ENCODE measurements at places on chromosomes 5 and 9.

GRCh38 chr5:33549982-33550567 is 109.3 kb downstream of the TARS1 start:
- no peak for DNase-seq

DNA sequence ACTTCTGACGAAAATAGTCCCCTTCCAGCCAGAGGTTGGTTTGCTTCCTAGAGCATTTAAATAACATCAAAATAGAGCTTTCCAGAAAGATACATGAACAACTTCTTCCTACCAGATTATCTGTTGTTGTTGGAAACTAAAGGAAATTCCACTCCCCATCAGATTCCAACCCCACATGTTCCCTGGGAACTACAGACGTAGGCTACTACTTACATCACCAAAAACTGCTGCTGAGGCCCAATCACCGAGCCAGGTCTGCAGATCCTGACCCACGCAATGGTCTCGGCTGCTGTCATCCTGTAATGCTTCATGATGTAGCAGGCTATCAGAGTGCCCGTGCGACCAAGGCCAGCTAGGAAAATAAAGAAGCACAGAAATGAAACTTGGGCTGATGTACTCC is 73.4 kb downstream of the HABP4 start:
- DNase-seq, result no peak

GRCh38 chr5:164727012-164727411 is 1221.6 kb downstream of the MAT2B start:
- no peak for DNase-seq

GRCh38 chr9:92963831-92964606 is 16.7 kb downstream of the FGD3 start:
- DNase-seq, result no peak

- DNase-seq, result peak; percentile 23
These were observed 751.1 kb downstream of the TLR4 start for GRCh38 chr9:118455259-118455658.

DNA sequence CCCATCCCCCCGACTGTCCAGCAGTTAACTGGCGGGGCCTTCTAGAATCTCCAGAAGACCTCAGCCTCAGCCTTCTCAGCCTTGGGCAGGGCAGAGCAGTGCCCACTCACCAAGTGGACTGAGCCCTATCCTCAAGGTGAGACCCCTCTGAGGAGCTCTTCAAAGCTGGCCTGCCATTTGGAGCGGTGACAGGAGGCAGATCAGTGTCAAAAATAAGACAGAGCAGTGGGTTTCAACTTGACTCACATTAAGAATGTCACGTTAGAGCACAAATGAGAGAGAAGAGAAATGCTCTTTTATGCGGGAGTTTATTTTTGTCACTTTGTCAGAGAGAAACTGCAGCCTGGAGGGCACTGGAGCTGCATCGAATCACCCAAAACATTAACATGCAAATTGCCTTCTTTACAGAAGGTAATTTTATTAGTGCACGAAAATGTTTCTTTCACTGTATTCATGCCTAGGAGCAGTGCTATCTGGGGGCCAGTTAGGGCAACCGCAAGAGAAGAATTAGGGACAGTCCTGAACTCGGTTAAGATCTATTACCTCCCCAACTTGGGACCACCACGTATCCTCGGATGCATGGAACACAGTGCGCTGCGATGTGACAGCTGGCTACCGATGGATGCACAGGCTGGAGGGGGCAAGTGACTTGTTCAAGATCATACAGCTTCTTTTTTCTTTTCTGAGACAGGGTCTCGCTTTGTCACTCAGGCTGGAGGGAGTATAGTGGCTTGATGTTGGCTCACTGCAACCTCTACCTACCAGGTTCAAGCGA is 188.5 kb downstream of the DAB2IP start:
- DNase-seq, result no peak

DNA sequence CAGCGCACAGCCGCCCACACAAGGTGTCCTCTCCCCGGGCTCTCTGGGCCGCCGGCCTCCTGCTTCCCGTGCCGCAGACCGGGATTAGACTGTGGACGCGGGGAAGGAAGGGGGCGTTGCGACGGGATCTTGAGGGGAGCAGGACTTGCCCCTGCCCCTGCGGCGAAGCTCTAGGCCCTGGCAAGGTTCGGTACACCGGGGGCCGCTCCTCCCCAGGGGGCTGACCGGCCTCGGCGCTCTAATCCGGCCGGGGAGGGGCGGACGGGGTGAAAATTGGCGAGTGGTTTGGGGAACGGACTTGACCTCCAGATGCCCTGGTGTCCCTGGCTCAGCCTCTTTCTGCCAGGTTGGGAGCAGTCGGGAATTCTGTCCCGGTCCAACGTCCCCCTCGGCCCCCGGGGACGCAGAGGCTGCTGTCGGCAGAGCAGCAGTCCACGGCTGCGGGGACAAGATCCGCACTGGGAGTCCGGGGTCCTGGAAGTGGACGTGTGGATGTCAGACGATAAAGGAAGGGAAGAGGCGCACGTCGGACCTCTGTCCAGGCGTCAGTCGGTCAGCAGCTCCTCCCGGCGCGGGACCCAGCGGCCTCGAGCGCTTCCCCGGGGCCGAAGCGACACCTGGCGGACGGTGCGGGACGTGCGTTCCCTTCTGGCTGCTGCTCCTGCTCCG is 1.9 kb upstream of the CNTFR start:
- peak; percentile 91 for DNase-seq

GRCh38 chr5:134609232-134609851 is 23.3 kb downstream of the SAR1B start:
- DNase-seq, result no peak

DNA sequence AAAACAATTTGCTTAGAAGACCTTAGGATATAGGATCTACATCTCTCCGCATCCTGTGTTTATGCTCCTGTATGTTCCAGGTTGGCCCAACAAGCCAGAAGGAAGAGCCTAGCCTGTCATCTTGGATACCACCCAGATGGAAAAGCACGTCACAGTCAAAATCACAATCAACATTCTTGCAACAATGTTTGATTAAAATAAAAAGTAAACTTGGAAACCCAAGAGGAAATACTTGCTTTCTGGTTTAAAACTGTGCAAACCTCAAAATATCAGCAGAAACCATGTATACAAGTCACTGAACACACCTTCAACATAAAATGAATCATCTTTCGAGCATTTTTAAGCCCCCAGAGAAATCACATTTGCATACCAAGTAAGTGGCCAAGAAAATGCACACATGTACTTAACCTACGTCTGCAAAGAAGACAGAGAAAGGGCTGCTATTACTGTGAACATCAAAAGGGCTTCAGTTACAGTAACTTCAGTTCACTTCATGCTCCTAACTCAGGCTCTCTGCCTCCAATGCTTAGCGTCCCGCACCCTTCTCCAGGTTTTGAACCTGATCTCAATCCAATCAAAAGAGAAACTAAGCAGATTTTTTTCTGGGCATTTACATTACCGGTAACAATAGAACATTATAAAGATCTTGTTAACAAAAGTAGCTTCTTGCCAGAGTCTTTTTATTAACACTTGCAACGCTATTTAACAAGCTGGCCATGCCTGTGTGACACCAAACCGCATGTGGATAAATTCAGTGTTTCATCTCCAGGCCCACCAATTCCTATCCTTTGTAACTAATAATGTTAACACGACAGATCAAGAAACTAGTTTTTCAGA is 1.3 kb downstream of the ENC1 start:
- DNase-seq, result no peak

Data from A549 (cell line).